Astrocyte (in vitro differentiated cells and primary cell): ENCODE measurements at places on chromosomes 2 and 18. TPM values are rescaled to one million over a fixed set of nuclear protein-coding genes. Genes with fewer than 3 reads are reported as not detected.

GRCh38 chr2:85862426-85862825, 26.4 kb downstream of the ST3GAL5 start:
- DNase-seq, result peak; percentile 50
- H3K36me3 ChIP-seq, result peaks cover 8% of the 10 kb centered on the region
- H3K27me3 ChIP-seq, result no peaks in the 10 kb centered on the region
- no peak overlapping the region for H3K27ac ChIP-seq

DNA sequence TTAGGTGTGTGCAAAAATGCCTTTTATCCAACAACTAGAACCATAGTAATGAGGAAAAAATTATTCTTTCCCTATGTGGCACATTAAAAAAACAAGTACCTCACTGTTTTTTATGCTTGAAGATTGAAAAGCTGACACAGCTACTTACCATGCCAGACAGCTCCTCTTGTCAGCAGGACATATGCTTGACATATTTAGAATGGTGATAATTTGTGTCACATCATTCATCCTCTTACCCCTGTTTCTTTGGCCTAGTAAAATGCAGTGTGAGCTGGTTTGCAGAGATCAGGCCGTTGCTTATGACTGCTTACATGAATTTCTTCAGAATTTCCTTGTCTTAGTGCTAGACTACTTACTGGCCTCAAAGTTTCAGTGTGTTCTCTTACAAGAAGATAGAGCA, 869.9 kb downstream of the LRP1B start:
- H3K27me3 ChIP-seq, result no peaks in the 10 kb centered on the region
- no peak overlapping the region for H3K27ac ChIP-seq
- no peak overlapping the region for H3K4me3 ChIP-seq

DNA sequence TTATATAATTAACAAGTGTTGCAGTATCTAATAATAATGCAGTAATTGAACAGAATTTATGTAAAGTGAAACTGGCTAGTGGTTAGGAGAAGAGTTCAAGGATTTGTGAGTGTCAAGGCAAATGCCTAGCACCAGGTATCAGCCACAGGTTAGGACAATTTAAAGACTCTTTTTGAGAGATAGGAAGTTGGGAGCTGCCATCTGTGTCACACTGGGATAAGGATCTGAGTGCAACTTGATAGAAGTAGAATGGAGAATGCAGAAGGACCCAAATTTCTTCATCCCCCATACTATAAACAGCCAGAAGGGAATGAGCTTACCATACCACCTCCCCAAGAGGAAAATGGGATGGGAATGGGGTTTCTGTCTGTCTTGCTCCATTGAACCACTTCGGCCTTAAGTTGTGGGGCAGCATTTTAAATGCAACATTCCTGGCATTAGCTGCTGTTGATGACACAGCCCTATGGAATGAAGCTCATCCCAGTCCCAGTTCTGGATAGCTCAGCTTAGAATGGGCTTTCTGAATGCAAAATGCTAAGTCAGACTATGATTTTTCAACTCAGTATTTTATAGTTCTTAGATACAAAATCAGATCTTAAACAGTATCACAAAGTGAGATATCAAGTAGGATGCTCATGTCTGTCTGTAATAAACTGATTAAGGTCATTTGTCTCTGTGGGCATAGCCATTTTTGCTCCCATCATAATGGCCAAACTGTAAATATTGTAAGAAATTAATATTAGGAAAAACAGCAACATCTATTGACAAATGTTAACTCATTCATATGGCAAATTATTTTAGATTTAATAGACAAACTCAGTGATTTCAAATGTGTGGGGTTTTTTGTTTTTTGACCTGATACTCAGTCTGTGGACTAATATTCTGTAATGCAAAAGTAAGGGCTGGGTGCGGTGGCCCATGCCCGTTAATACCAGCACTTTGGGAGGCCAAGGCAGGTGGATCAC, 44.0 kb downstream of the GPR155 start:
- H3K4me1 ChIP-seq, result peaks cover 8% of the 10 kb centered on the region
- H3K27ac ChIP-seq, result peak overlapping the region; percentile 23

GRCh38 chr2:72759755-72760154, 66.1 kb downstream of the EXOC6B start:
- H3K4me3 ChIP-seq, result no peak overlapping the region
- no peak overlapping the region for H3K27ac ChIP-seq
- no peak for DNase-seq
- H3K36me3 ChIP-seq, result peaks cover 2% of the 10 kb centered on the region
- H3K27me3 ChIP-seq, result no peaks in the 10 kb centered on the region
- no peaks in the 10 kb centered on the region for H3K4me1 ChIP-seq

- H3K4me1 ChIP-seq, result no peaks in the 10 kb centered on the region
- no peaks in the 10 kb centered on the region for H3K27me3 ChIP-seq
- peak; percentile 6 for DNase-seq
- no peaks in the 10 kb centered on the region for H3K36me3 ChIP-seq
- no peak overlapping the region for H3K27ac ChIP-seq
- H3K4me3 ChIP-seq, result no peak overlapping the region
Measured at GRCh38 chr2:107730898-107731297, 95.8 kb upstream of the RGPD4 start.

GRCh38 chr2:71682341-71682740, 229.0 kb downstream of the DYSF start:
- H3K27me3 ChIP-seq, result no peaks in the 10 kb centered on the region
- H3K4me3 ChIP-seq, result no peak overlapping the region
- DNase-seq, result no peak
- H3K27ac ChIP-seq, result no peak overlapping the region
- H3K4me1 ChIP-seq, result no peaks in the 10 kb centered on the region

DNA sequence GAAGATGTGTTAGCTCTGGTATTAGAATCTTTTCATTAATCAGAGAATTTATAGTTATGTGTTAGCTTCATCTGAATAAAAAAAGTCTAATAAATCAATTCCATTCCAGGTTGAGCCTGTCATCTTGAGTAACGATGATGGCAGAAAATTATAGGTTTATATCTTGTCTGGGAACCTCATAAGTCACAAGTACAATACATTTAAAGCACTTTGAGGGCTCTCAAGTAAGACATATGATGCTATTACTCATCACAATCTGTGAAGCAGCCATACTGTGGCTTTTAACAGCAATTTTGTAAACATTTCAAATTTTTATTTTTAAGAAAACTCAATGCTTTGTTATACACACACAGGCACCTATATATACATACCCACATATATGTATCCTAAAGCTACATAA, 484.1 kb upstream of the VRK2 start:
- DNase-seq, result no peak
- no peaks in the 10 kb centered on the region for H3K27me3 ChIP-seq
- no peak overlapping the region for H3K4me3 ChIP-seq
- H3K36me3 ChIP-seq, result no peaks in the 10 kb centered on the region
- H3K4me1 ChIP-seq, result no peaks in the 10 kb centered on the region

The TMEM169 gene
- 17.9 and 20.1 TPM in 2 replicates for total RNA-seq

The KLHL41 gene
- total RNA-seq, result not detected in 2 replicates
